ENCODE measurements at places on chromosomes 7 and 10. TPM values are rescaled to one million over a fixed set of nuclear protein-coding genes. Genes with fewer than 3 reads are reported as not detected.

The HOXA10 gene
- 11.8 TPM for total RNA-seq

The VWDE gene
- total RNA-seq: not detected

The HYAL4 gene
- not detected for total RNA-seq

The ANXA8L1 gene
- total RNA-seq: not detected

The TRPV5 gene
- total RNA-seq: not detected

The STK17A gene
- total RNA-seq: 25.0 TPM

The SMNDC1 gene
- total RNA-seq: 4.9 TPM

The GHRHR gene
- total RNA-seq: not detected

The ZNF37A gene
- 9.5 TPM for total RNA-seq

The HABP2 gene
- total RNA-seq: not detected

The DMBT1 gene
- total RNA-seq: under 0.01 TPM

The COL13A1 gene
- 20.3 TPM for total RNA-seq

The AKR1E2 gene
- 13.9 TPM for total RNA-seq
